Endothelial cell (in vitro differentiated cells): ENCODE measurements at places on chromosomes 5 and 9.

DNA sequence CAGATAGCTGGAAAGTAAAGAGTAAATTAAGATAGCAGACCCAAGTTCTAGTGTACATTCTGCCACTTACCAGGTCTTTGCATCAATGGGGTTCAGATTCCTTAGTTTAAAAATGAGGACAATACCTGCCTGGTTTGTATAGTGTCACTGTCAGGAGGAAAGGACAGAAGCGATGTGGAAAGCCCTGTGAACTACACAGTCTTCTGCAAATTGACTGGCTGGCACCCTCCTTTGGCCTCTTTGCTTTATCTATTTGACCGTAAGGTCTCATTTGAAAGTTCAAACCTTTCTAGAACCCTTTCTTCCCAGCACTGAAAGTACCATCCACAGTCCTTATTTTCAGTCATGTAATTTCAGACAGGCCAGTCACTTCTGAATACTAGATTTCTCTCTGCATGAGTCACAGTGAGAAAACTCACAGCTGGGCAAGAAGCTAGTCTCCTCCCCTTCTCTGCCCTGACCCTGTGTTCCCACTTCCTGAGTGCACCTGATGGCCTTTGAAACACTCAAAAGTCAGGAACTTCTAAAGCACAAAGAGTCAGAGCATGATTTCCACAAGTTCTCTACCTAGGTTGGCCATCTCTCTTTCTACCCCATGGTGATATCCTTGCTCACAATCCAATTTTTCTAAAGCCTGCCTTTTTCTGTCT, 91.3 kb upstream of the RASEF start:
- no peak for DNase-seq

- DNase-seq: no peak
Observed at GRCh38 chr5:135007305-135007704, 26.7 kb downstream of the PITX1 start.

DNA sequence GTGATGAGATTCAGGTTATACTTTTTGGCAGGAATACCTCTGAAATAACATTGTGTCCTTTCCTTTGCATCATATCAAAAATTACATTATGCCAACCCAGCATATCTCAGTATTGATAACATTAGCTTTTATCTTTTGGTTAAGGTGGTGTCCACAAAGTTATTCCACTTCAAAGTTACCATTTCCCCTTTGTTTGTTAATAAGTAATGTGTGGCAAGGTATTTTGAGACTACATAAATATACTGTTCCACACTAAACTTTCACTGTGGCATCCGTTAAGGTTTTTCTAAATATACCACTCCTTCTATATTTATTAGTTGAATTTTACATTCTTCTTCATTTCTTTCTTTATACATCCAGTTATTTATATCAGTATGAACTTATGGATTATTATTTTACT, 14.1 kb upstream of the ARHGEF37 start:
- no peak for DNase-seq

GRCh38 chr5:109917154-109917546, 227.4 kb downstream of the MAN2A1 start:
- DNase-seq: no peak

DNA sequence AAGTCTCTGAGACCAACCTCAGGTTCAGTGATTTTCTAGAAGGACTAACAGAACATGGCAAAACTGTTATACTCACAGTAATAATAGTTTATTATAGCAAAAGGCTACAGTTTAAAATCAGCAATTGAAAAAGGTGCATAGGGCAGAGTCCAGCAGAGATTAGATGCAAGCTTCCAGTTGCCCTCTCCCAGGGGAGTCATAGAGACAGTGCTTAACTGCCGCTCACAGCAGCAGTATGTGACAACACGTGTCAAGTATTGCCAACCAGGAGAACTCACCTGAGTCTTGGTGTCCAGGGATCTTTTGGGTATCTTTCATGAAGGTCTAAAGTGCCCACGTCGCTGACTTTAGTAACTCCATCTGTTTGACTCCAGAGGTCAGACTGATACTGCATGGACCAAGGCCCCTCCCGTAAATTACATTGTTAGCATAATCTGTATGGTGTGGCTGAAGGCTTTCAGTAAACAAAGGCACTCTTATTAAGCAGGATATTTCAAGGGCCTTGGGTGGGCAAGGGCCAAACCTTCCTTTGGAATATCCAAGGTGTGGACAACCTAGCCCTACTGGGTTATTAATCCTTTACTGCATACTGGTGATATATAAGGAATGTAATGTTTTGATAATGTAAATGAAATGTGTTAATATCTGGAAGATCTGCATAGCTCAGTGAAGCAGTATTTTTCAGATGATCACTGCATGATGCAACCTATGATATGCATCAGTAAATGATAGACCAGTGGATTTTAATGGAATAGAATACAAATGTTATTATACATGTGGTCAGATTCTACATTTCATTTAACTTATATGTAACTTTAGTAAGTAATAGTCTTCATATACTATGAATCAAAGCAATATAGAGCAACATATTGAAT, 44.0 kb downstream of the RASA1 start:
- no peak for DNase-seq

DNA sequence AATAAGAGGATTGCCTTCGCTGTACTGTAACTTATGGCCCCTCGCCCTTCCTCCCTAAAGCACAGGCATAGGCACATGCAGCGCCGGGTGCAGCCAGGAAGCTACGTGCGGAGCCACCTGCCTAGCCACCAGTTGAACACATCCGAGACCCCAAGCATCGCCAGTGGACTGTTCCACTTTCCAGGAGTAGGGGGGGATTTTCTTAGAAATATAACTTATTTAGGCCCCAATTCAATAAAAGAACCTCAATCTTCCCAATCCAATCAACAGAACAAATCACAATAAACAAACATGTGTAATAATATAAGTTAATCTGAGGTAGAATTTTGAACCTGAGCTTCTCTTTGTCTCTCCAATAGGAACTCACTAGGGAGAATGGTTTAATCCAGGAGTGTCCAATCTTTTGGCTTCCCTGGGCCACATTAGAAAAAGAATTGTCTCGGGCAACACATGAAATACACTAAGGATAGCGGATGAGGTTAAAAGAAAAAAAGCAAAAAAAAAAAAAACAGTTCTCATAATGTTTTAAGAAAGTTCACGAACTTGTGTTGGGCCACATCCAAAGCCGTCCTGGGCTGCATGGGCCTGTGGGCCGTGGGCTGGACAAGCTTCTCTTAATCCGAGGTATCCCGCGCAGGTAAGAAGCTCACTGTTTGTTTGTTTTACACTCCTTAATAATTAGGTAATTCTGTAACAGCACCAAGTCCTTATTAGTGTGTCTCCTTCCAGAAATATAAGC, 22.0 kb upstream of the NIPBL start:
- no peak for DNase-seq

DNA sequence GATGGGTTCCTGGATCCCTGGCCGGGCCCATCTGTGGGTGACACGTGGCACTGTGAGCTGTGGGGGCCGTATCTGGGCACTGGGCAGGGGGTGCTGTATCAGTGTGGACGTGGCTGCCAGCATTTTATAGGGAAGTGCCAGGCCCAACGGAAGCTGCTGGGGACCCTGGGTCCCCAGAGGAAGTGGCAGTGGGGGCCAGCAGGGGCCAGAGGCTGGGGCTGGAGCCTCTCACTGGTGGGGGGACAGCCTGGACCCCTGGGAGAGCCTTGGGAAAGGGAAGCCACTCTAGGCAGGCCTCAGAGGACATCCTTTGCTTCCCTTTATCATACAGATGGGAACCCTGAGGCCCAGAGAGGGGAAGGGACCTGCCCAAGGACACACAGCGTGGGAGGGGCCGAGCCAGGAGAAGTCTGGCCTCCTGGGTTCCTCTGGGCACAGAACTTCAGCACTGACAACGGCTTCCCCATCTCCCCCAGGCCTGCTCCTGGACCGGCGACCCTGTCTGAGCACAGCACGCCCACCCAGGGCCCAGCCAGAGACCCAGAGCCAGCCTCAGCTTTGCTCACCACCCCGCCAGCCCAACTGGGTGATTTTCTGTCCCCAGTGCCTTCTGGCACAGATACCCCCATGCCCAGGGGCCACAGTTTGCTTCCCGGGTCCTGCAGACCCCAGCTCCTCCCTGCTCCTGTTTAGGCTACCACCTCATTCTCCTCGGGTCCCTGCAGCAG, 15.5 kb upstream of the LAMC3 start:
- no peak for DNase-seq

DNA sequence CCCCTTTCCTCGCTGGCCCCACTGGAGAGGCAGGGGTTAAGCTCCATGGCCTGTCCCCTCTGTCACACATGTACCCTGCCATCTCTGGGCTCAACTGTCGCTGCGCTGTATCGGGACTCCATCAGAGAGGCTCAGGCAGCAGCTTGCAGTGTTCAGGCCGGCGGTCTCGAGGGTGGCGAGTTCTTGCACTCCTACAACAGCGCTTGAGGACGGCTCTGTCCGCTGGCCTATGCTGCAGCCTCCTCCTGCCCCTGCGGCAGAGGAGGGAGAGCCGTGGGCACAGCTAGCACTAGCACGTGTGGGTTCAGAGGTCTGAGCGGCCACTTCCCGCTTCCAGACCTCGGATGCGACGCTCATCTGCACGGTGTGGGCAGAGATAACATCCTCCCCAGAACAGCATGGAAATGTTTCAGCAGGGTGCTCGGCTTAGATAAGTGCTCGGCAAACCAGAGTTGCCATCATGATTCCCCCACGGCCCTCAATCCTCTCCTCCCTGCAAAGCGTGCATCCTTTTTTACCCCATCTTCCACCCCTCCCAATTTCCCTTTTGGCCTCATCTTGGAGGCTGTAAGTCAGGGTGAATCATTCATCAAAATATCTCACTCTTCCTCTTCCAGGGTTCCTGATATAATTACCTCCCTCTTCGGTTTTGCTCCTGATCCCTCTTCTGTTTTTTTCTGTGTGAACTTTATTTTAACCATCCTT, 41.9 kb upstream of the FUBP3 start:
- no peak for DNase-seq

DNA sequence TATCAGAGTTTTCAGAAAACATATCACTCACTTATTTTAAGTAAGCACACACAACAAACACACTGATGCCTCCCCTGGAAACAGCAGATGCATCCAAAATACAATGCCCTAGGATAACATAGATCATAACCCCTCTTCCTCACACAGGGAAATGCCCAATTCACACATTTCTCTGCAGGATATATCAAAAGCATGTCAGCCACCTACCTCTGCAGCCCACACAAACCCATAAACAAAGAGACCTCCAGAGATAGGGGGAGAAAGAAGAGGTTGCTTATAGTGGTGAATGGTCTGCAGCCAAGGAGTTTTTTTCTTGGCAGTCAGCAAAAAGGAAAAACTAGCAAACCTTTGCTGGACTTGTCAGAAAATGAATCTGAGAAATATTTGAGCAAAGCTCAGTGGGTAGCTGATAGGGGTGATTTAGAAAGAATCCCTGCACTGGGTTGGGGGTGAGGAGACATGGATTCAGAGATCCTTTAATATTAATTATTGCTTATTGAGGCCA, 36.1 kb downstream of the ABLIM3 start:
- DNase-seq: no peak

GRCh38 chr5:54696931-54697330, 179.4 kb downstream of the SNX18 start:
- DNase-seq: no peak

DNA sequence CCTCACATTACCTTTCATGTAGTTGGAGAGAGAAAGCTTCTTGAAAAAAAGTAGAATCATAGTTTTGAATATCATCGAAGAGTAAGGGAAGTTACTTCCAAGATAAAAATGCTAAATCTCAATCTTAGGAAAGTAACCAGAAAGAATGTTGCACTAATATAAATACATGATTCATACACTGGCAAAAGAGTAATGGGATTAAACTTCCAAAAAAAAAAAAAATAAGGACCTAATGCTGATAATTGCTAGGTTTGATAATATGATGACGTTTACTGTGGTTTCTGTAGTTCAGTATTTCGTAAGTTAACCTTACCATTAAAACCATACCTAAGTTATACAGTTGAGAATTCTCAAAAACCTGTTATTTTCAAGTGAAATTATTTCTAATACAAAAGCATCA, 573.8 kb upstream of the CDH9 start:
- no peak for DNase-seq

DNA sequence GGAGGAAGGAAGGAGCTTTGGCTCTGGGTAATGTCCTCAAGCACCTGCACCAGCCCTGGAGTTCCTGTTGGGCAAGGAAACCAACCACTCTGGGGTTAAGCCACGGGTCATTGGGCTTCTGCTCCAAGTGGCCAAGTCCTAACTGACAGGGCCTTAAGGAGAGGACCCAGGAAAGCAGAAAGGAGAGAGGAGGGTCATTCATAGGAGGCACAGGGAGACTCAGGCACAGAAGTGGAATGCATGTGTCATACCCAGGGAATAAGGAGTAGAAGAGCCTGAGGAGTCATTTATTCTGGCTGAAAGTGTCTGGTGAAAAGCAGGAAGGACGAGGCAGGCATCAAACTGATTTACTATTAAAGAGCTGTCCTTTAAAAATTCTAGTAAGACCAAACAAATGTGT, 129.2 kb downstream of the DMRT2 start:
- DNase-seq: no peak

DNA sequence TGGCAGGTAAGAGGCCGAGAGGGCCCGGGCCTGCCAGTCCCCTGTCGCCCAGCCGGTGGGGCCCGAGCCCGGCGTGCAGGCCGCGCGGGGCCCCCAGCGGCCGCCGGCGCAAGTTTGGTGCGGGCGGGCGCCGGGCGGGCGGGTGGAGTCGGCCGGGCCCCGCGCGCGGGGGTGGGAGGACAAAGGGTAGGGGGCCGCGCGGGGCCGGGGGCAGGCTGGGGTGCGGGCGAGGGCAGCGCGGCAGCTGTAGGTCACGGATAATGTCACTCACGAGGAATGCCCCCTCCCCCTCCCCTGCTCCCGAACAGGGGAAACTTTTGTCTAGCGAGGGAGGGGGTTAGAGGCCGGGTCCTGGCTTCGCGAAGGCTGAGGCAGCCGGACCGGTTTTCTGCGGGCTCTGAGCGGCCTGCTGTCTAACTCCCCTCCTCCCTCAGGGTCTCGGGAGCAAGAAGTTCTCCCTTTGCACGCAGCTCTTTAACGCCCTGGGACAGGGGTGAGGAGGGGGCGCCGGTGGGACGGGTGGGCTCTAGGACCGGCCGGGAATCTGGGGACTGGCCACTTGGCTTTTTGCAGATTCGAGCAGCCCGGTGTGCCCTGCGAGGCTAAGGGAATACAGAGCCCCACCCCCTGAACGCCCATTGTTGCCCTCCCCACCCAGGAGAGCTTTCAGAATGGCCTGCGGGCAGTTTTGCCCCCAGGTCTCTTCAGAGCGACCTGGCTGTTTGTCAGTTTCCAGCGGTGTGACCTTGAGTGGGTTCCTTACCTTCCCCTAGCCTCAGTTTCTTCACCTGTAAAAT, 21.3 kb upstream of the NDST1 start:
- DNase-seq: peak; percentile 77

DNA sequence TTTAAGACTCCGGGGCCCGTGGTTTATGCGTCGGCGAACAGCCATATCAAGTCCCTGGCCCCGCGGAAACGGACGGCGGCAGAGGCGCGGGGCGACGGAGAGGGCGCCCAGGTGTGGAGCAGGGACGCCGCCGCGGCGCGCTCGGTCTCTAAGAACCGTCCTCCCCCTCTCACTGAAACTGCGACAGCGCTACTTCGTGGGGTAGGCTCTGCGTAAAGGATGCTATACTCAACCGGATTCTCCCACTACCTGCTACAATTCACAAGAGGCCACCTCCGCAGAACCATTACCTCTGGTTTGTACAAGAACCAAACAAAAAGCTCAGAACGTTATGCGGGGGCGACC, 404 bp downstream of the MRNIP start:
- peak; percentile 18 for DNase-seq
